Stimulated activated CD8-positive, alpha-beta memory T cell treated with anti-CD3 and anti-CD28 coated beads, Interleukin-12 subunit alpha, Interleukin-12 subunit beta, amount 100 ng/mL, for 4 hours (primary cell): ENCODE measurements at places on chromosomes 2 and 18.

- no peak for DNase-seq
Measured at GRCh38 chr18:45203677-45204076, 411.6 kb upstream of the SLC14A2 start.

GRCh38 chr18:29104671-29105070 is 927.7 kb upstream of the CDH2 start:
- no peak for DNase-seq

DNA sequence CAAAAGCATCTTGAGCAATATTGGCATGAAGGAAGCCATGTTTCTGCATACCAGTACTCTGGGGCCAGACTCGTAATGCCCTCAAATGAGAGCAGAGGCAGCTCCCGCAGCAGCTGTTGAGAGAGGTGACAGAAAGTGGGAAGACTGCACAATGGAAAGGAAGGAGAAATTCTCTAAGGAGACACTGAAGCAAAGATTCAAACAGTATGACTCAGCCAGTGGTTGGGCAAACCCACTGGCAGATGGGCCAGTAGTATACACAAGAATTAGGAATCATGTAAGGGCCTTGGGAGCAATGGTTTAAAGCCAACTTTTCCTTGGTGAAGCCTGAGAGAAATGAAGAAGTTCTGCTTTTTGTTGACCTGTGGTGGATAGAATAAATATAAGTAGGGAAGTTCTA is 2092.7 kb upstream of the PIK3C3 start:
- DNase-seq = no peak

DNA sequence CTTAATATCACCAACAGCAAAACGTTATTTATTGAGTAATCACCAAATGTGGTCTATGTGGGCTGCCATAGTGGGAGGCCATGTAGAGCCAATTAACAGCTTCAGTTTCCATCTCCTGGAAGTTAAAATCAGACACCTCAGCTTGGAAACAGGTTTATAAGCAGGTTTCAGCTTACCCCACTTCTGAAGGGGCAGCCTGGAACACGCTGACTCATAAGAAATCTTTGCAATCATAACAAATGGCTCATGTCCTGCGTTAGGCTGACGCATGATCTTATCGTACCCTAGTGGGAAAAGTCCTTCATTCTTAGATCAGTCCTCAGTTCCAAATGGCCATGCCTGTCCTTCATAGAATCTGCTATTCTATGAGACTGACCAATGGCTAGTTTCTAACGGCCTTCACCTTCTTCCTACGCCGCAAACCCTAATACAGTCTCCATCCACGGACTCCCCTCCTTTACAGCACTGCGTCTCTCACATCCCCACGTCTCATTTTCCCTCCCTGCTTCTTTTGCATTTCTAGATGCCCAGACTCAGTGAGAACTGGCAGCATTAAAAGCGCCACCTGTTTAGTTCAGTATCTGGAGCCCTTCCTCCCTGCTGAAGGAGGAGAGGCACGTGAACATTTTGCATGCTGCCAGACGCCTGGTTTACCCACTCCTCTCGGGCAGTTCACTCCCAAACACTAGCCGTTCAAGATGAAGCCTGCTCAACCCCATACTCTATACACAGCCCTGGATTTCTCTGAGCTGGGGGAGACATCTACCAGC is 24.2 kb upstream of the BZW1 start:
- DNase-seq = no peak

DNA sequence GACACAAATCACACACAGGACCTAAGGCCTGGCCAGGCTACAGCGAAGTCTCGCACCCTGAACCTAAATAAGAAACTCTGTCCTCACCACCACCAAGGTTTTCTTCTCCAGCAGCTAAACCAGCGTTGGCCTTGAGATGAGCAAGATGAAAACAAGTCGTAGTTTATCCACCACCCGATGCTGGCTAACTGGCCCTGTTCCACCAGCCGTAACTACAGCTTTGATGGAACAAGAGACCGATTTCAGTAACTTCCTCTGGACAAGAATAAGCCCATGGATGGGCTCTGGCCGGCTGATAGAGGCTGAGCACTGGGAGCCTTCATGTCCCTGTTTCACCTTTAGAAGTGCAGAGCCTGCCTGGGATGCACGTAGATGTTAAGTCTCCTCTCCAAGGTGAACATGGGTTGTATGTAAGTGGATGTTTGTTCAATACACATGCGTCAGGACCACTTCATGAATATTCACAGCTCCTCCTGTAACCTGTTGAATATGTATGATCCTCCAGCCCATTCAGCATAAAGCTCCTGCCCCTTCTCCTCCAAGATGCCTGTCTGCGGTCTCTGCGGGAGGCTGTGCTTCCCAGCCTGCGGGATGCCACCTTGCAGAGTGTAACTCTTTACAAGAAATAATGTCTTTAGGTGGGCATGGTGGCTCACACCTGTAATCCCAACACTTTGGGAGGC is 24.2 kb downstream of the ADI1 start:
- no peak for DNase-seq

DNA sequence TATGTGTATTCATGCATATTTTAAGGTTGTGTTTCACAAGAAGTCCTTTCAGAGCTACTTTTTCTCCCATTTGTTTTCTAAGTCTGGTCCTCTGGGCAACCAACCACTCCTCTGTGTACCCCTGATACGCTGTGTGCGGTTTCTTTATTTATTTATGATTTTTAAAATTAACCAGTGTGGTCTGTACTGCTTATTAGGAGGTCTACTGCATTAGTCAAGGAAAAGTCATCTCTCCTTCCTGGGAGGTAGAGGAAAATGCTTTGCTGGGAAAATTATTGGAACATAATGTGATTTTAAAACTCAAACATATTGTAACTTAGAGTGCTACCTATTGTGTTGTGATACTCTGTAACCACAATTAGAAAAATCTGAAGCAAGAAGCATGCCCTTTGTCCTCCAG is 1404.3 kb downstream of the SUCLG1 start:
- DNase-seq = no peak
